ENCODE measurements at places on chromosomes 5 and 9.

DNA sequence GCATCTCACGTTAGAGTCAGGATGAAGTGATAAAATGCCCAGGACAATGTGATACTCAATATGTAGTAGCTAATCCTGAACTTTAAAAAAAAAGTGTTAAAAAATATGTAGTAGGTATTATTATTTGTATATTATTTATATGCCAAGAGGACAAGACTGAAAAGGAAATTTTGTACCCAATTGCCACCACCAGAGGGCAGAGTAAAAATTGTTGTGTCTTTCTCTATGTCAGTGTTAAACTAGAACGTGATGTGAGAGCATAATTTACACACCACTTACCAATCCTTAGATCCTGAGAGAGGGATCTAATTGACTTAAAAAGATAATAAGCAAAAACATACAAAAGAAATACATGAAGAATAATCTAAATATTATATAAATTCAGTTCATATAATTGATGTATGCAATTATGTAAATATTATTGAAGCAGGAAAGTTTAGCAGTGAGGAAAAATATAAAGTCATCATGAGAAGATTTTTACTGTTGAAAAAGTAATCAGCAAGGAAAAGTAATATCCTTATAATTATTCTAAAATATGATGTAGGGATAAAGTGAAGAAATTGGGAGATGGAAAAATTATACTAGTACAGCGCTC, 288.9 kb downstream of the RAB3C start:
- DNase-seq = no peak

- no peak for DNase-seq
Observed at GRCh38 chr5:157447201-157447637, 12.8 kb upstream of the NIPAL4 start.

DNA sequence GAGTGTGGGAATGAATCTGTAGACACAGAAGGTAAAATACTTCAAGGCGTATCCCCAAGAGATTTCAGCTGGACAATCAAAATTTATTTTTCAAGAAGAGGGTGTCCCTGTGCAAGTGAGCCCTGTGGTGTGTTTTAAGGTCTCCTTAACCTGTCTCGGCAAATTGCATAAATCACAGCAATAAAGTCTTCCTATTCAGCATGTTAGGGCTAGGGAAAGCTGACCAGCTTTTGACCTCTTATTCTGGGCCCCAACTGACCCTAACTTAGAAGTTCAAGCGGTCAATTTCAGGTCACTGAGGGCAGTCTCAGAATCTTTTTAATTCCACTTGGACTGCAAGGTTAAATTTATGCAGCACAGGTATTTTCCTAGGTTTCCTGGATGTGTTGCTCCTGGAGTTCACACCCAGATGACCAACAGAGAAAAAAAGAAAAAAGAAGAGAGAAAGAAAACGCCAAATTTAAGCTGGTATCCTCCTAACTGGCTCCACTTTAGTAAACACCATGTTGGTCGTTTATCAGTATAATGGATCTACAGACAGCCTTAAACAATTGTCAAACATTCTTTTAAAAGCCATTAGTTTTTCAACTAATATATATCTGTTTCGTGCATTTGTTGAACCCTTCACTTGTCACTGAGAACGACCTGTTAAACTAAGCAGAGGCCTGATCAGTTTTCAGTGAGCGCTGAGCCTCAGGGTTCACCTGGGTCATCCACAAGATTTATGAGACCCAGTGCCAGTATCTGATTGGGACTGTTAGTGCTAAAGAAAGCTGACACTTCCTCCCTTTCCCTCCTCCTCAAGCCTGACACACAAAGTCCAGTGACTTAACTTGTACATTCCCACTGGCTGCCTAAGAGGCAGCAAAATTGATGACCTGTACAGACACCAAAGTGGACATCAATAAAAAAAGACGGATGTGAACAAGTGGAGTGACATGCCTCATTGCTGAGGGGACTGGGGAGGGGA, 546.1 kb downstream of the NR2F1-AS1 start:
- no peak for DNase-seq

DNA sequence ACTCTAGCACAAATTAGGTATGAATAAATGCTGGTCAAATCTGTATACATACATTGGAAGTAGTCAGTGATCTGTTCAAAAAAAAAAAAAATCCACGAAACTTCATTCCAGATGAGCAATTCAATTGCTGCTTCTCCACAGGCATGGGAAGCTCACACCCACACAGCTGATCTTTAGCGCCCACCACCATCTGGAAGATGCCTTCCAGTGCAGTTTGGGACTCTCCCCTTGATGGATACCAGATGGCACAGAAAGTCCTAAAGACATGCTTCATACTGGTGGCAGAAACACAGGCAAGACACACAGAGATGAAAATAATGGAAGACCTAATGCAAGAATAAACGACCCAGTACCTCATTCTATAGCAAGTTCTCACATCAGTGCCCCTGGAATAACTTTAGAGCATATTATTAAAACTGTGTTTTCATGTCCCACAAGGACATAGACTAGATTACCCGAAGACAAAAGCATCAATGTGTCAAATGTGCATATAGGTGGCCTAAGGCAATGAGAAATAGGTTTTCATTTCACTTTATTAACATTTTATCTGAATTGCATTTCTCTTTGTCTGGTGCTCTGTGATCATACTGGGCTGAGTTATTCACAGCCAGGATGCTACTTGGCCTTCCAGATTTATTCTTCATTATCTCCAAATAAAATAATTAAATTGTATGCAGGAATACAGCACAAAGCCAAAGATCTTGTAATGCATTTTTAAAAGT, 135.4 kb upstream of the TAS2R1 start:
- no peak for DNase-seq

DNA sequence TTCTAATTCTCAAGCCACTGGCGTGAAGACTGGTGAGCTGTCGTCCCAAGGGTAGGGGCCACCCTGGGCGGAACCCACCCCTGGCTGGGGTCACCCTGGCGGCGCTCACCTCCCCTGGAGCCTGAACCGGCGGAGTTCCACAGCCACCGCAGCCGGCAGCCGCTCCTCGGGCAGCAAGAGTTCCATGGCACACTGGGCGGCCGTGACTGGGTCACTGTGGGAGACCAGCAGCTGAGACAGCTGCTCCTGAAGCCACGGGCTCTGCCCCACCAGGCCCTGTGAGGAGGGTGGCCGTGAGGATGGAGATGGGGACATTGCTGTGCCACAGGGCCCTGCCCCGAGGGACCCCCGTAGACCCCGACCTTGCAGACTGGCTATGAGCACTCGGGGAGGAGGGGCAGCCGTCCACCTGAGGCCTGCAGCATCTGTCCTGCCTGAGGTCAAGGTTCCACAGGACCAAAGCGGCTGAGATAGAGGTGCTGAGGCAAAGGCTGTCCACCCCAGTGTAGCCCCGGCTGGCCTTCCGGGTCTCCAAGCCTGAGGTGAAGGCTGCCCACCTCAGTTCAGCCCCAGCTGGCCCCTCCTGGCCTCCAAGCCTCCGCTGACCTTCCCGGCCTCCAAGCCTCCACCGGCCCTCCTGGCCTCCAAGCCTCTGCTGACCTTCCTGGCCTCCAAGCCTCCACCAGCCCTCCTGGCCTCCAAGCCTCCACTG, 50.6 kb upstream of the NRARP start:
- DNase-seq = no peak

DNA sequence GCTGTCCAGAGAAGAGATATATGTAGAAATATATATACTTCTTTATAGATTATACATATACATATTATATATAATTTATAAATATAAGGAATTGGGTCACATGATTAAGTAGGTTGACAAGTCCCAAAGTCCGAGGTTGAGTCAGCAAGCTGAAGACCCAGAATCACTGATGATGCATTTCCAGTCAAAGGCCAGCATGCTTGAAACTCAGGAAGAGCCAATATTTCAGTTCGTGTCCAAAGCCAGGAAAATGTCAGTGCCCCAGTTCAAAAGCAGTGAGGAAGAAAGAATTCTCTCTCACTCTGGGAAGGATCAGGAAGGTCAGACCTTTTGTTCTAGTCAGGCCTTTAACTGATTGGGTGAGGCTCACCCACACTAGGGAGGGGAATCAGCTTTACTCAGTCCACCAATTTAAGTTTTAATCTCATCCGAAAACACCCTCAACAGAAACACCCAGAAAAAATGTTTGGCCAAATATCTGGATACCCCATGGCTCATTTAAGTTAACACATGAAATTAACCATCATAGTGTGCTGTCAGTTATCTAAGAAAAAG, 42.0 kb upstream of the LVRN start:
- no peak for DNase-seq

DNA sequence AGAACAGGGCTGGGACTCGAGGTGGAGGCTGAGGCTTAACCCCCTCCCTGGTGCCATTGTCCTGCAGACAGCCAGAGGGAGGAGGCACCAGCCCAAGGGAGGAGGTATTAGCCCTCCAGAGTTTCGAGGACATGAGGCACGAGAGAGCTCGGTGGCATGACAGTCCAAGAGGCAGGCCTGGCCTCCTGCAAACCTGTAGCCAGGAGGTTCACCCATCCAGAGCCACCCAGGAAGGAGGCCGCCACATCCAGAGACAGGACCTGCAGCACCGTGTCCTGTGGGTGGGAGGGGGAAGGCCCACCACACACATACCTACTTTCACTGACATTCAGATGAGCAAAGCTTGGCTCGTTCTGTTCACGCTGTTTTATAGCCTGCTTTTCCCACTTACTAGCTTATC, 75.2 kb upstream of the ADAMTS2 start:
- no peak for DNase-seq

- no peak for DNase-seq
Observed at GRCh38 chr5:1753490-1753889, 46.1 kb downstream of the MRPL36 start.

GRCh38 chr5:139512786-139513390, 30.3 kb upstream of the STING1 start:
- no peak for DNase-seq

GRCh38 chr5:1214163-1214935, 10.8 kb upstream of the SLC6A18 start:
- no peak for DNase-seq

- DNase-seq = no peak
Observed at GRCh38 chr9:114176624-114177291, 21.4 kb downstream of the COL27A1 start.

DNA sequence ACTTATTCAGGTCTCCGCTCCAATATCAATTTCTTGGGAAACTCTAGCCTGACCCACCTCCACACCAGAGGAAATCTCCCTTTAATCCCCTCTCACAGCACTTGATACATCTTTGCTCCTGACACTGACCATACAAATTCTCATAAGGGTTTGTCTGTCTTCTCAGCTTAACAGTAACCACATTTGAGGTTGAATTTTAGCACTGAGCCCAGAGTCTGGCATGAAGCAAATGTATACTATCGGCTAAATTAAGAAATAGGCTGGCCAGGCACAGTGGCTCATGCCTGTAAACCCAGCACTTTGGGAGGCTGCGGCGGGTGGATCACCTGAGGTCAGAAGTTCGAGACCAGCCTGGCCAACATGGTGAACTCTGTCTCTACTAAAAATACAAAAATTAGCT, 9.7 kb downstream of the CDK5RAP2 start:
- DNase-seq = no peak

DNA sequence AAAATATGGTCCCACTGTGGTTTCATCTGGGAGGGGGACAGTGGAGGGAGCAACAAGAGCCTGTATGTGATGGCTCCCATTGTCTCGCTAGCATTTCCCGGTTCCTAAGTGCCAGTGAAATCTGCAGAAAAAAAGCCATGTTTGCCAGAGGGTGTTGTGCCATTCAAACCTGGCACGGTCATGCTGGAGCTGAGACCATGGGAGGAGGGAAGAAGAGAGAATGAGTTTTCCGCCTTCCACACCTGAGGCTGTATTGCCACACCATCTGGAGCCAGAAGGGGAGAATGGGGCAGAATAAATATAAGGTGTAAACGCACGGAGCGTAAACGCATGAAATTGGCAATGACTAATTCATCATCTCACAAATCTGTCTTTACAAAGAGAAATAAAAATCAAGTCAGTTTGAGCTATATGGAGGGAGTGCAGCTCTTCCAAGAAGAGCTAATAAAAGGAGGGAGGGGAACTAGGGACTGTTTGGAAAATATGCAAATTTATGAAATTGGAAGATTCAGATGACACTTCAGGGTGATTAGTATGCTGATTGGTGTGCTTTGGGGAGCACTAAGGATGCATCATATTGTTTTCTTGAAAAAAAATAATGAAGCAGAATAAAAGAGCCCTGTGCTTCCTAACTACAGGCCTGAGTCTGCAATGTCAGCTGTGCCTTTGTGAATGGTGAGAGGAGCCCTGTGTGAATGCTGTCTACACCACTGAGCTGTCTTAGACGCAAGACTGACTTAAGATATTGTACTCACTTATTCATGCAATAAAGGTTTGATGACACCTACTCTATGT, 237.9 kb downstream of the NSG2 start:
- DNase-seq = no peak

GRCh38 chr9:20621471-20622329, 599 bp downstream of the MLLT3 start:
- no peak for DNase-seq

Measured in NCI-H187 treated with DMSO at 0.1 percent for 48 hours (cell line).